ENCODE measurements at places on chromosomes 7 and 10.

- no peak for DNase-seq
Observed at GRCh38 chr7:151327659-151328058, 14.0 kb upstream of the NUB1 start.

DNA sequence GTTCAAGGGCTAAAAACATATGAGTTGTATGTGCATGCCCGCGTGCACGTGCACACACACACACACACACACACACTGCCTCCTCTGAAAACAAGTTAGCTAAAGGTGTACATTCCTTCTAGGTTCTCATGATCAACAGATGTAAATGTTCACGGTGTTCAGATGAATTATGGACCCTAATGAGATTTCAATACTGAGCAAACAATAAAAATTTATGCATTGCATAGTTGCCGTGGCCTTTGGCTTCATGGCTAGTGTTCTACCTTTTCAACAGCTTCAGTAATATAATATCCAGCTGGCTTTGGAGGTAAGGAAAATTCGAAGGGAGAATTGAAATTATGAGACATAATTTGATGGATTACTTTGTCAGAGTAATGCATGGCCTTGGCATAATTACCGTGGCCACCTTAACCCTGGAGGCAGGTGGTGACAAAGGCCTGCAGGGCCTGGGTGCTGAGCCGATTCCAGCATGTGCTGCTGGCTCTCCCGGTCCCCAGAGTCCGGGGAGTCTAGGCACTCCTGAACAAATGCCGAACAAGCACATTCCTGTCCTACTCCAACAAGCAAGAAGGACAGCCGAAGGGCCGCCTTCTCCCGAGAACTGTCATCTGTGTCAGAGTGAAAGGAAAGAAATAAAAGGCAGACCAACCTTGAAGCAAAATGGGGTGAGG lies 166.6 kb upstream of the TCF7L2 start:
- no peak for DNase-seq

DNA sequence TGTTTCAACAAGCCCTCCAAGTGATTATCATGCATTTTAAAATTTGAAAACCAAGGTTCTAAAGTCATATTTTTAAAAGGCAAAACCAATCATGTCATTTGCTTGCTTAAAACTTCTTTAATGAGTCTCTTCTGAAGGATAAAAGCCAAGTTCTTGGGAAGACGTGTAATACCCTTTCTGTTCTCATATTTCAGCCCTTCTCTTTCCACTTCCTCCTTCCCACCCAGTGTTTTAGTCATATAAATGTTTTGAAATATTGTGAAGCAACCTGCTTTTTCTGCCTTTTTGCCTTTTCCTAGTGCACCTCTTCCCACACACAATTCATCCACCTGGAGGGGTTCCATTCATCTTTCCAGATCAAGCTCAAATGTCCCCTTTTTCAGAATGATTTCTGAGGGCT lies 211.1 kb upstream of the LRRTM3 start:
- DNase-seq, result no peak

DNA sequence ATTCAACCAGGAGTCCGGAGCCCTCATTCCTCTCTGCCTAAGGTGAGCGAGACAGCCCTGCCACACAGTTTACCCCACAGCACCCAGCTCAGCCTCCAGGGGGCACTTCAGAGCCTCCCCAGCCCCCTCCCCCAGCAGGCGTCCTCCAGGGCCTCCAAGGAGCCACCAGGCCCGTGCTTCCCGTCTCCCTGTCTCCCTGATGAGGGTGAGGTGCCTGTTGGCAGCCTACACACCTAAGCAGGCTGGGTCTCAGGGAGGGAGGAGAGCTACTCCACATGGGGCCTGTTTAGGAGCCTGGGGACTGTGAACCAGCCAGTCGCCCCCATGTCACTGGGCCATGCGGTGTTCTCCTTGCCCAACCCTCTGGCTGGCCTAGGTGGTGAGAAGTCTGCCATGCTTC lies 28.9 kb upstream of the TRIM8 start:
- DNase-seq, result no peak

- no peak for DNase-seq
Observed at GRCh38 chr7:10593080-10593479, 380.6 kb upstream of the PHF14 start.

DNA sequence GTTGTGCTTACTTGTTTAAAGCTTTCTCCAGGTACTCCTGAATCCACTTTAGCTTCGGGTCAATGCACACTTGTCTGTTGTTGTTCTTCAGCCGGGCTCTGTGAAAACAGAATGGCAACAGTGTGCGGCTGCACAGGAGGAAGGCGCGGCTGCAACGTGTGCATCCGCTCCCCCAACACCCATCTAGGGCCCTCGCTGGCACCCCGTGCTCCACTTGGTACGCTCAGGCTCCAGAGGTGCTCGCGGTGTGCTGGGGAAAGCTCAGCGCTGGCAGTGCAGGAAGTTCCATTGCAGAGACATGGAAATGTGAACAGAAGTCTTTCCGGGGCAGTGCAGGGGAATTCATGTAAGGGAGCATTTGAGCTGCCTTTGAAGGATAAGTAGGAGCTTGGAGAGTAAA lies 6.3 kb downstream of the CXCL12 start:
- no peak for DNase-seq

- no peak for DNase-seq
Observed at GRCh38 chr10:103967448-103968071, 620 bp downstream of the SLK start.

GRCh38 chr10:132728741-132729140 lies 57.2 kb downstream of the NKX6-2 start:
- DNase-seq, result no peak

- DNase-seq, result no peak
Observed at GRCh38 chr7:157253850-157254249, 83.0 kb upstream of the DNAJB6 start.

DNA sequence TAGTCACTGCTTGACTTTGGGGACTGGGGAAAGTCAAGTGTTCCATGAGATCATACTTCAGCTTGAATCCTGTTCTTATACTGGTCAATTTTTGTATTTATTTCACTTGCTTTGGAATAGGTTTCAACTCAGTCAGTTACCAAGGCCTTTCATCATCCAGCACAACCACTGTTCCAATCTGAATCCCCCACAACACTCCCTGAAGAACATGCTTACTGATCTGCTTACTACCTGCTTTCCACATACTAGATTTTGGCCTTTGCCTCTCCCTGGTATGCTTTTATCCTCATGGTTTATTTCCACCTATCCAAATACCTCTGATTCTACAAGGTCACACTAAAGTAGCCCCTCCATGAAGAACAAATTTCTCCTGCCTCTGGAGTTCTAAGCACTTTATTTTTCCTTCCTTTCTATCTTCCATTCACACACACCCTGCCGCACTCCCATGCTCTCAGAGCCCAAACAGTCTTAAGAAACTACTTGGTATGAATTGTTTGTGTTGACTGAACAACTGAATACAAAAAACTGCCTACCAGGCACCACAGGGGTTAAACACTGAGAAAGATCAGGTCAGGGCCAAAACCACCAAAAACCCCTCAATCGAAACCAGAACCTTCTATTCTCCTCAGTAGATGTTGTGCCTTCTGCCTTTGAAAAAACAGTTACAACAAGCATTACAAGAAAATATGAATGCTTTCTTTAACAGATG lies 178.1 kb downstream of the AVL9 start:
- no peak for DNase-seq

GRCh38 chr10:80927419-80928078 lies 389.8 kb downstream of the SH2D4B start:
- DNase-seq, result no peak

DNA sequence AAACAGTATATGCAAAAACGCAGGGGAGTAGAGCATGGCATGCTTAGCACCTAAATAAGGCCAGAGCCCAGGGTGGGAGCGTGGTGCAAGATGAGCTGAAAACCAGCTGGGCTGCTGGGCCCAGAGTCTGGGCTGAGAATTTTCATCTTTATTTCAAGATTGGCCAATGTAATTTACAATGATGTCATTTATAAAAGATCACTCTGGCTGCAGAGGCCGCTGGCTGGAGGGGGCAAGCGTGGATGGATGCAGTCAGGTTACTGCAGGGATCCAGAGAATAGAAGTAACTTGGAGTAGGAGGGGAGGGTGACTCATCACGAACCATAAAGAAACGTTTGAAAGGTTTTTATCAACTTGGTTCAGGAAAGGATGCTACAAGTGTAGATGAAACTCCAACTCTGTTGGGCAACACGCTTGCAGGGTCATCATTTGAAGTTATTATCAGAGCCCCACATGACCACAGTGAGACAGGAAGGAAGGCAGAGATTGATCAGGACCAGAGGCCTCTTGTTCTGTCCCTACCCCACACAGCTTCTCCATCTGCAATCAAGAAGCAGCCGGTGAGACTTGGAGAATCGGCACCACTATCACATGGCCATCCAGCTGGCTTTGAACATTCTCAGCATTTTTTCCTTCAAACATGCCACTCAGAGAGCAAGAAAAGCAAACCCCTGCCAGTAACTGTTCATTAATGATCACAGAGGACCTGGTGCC lies 49.2 kb downstream of the ODAD2 start:
- DNase-seq, result no peak

DNA sequence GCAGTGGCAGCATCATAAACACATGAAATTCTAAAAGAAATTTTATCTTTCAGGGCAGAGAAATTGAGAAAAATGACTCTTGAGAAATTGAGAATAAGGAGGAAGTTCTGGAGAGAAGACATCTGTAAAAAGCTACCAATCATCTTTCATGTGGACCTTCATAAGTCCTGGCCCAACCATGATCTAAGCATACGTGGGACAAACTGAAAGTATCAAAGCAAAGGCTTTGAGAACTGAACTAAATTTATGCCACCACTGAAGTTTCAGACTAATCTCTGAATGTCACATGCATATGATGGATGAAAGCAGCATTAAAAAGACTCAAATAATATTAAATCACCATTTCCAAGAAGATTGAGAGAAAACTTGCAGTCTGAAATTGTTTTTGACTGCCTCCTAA lies 1502.8 kb upstream of the LRRTM3 start:
- no peak for DNase-seq

DNA sequence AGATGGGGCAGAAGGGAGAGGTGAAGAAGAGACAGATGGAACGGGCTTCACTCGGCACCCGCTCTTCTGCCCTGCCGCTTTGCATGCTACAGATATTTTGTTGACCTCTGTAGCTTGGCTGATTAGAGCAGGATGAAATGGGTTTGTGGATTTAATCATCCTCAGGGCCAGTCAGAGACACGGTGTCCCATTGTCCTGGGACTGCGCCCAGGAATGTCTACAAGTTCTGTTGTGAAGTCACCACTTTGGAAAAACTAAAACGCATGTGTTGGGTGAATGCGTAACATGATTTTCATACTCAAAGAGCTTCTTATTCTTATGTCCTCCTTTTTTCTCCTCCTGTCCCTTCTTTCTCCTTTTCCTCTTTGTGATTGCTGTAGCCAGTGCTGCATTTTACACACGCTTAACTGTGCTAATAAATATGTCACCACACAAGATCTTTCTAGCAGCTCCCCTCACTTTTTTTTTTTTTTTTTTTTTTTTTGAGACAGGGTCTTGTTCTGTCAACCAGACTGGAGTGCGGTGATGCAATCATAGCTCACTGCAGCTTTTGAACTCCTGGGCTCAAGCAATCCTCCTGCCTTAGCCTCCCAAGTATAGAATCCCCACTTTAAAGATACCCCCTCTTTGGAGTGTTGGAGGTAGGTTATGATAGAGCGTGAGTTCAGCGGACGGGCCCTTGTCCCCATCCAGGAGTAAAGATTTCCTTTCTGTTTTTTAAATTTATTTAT lies 3.4 kb downstream of the CPA4 start:
- DNase-seq, result no peak

DNA sequence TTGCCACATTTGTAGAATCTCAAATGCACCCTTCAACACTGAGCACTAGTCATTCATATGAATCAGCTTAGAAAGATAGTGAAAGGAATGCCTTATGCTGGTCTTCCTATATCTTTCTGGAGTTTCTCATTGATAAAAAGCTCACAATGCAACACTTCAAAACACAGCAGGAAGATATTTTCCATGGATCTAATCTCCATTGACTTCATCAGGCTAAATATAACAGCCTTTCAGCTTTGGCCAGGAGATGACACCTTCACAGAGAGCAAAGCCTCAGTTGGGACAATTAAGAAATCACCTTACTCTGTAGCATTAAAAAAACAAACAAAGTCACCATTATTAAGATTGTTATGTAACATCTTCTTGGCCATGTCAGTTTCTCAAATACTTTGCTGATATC lies 6.7 kb downstream of the NRP1 start:
- DNase-seq, result no peak

DNA sequence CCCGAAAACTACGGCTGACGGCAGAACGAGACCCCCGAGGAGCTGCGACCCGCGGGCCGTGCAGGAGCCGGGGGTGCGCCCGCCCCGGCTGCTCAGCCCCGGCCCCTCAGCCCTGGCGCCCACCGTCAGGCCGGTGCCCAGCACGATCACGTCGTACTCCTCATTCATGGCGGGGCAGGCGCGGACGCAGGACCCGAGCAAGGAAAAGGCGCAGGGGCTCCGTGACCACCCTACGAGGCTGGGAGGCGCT lies 218 bp downstream of the GDI2 start:
- no peak for DNase-seq

DNA sequence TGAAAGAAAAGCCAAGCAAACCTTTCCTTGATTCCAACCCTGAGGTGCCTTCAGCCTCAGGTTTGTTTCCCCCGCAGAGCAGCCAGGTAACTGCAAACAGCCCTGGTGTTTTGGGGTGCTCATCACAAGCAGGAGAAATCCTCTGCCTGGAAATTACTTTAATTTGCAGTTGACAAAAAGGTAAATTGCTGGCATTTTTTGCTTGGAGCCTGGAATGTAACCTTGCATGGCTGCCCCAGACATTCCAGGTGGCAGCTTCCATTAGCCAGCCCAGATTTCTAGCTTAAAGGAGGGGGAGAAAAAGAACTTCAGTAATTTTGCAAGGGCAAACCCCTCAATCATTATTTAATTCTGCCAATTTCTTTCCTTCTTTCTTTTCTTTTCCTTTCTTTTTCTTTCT lies 194.4 kb downstream of the MYOF start:
- no peak for DNase-seq

GRCh38 chr10:72659694-72660093 lies 32.2 kb upstream of the MCU start:
- no peak for DNase-seq

- DNase-seq, result no peak
Observed at GRCh38 chr10:46550795-46551700, 5.4 kb downstream of the GPRIN2 start.

DNA sequence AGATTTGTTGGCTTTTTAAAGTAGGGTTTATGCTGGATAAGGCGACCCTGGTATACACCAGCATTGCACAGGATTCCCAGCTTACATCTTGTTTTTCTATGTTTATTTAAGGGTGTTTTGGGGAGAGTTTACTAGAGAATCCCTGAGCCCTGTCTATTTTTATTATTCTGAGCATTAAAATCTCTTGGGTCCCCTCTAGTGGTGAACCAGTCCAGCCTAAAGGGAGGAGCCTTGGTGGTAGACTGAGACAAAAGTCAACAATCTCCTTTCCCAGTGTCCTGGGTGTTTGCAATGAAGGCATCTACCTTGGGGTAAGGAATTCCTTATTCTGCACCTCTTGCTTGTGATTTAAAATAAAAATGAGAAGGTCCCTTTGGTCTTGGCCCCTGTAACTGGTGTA lies 38.2 kb downstream of the ANTXRL start:
- no peak for DNase-seq

GRCh38 chr7:33581236-33581635 lies 324.1 kb upstream of the BMPER start:
- no peak for DNase-seq

Data from activated CD4-positive, CD25-positive, alpha-beta regulatory T cell treated with anti-CD3 and anti-CD28 coated beads, Interleukin-2, amount 50 U/mL, for 72 hours (primary cell).